ENCODE measurements at places on chromosomes 2 and 18. TPM values are rescaled to one million over a fixed set of nuclear protein-coding genes. Genes with fewer than 3 reads are reported as not detected.

GRCh38 chr2:48323146-48323545, 206.8 kb upstream of the STON1 start:
- DNase-seq, result no peak

DNA sequence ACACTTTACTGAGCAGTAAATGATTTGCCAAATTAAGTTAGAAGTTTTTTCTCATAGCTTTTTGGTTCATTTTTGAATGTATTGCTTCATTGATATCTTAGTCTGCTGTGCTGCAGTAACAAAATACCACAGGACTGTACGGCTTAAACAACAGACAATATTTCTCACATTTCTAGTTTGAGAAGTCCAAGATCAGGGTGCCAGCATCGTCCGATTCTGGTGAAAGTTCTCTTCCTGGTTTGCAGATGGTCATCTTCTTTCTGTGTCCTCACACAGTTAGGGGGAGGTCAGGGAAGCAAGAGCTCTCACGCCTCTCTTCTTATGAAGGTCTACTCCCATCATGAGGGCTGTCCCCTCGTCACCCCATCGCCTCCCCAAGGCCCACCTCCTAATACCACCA, 325.4 kb downstream of the PTPRM start:
- DNase-seq, result no peak

DNA sequence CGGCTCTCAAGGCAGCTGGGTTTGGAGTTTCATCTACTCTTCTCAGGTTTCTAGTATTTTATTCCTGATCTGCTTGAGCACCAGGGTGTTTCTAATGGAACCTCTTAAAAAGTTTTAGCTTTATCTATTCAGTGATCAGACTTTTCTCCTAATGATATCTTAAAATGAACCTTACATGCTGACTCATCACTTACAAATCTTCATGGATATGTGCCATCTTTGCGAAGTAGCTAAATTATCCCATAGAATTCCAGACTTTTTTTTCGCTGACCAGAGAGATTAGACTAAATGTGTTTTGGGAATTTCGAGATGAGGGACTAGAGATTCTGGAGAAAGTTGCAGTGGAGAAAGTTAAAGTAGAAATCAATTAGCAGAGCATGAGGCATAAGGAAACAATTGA, 401.0 kb downstream of the GRB14 start:
- no peak for DNase-seq

DNA sequence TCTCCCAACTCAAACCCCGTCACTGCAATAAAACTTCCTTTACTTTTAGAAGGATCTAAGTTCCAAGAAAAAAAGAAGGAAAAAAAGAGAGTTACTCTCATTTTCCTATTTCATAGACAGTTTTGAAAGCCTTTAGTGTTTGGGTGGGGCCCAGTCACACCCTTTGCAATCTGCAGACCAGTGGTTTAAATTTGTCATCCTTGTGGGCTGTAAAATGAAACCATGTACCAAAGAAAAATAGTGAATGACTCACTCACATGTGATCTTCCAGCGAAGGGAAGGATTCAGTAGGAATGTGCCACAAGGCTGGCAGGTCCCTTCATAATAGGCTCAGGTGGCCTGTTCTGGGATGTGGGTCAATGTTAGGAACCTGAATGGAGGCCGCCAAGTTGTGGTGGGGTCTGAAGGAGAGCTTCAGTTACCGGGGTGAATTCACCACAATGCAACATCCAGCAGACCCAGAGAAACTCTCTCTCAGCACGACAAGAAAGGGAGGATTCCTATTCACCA, 28.3 kb downstream of the ANXA4 start:
- no peak for DNase-seq

The TYMS gene
- 322 TPM for total RNA-seq

The INO80C gene
- total RNA-seq, result 17.3 TPM

The ZSWIM2 gene
- not detected for total RNA-seq
